ENCODE measurements at places on chromosomes 7 and 10.

DNA sequence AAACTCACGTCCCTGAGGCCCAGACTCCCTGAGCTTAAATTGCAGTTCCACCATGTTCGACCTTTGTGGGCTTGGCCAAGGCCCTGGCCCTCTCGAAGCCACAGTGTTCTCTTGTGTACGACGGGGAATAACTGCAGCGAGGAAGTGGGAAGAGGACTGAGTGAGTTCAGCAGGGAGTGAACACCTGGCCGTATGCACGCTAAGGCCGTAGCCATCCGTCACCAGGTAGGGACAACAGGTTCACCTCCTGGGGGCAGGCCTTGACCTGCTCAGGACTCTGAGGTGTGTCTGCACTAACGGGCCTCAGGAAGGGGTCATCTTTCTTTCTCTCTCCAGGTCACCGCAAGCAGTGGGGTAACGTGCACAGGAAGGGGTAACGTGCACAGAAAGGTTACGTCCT is 67.2 kb upstream of the CTBP2 start:
- no peak for DNase-seq

GRCh38 chr10:102634686-102635085 is 9.6 kb upstream of the TRIM8 start:
- no peak for DNase-seq

DNA sequence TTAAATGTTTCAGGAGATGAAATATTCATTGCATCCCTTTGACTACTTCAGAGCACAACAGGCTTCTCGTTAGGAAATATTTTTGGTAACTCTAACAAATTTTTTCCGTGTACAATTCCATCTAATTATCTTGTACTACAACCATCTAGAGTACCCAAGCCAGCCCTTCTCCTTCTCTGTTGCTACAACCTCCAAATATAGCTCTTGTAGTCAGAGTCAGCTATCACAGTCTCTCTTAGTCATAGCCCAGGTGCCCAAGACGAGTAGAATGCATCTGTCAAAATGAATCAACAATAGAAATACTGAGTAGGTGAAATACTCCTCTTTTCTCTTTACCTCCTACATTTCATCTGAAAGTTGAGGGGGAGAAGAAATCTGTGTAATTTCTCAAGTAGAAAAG is 74.0 kb downstream of the INHBA start:
- no peak for DNase-seq

DNA sequence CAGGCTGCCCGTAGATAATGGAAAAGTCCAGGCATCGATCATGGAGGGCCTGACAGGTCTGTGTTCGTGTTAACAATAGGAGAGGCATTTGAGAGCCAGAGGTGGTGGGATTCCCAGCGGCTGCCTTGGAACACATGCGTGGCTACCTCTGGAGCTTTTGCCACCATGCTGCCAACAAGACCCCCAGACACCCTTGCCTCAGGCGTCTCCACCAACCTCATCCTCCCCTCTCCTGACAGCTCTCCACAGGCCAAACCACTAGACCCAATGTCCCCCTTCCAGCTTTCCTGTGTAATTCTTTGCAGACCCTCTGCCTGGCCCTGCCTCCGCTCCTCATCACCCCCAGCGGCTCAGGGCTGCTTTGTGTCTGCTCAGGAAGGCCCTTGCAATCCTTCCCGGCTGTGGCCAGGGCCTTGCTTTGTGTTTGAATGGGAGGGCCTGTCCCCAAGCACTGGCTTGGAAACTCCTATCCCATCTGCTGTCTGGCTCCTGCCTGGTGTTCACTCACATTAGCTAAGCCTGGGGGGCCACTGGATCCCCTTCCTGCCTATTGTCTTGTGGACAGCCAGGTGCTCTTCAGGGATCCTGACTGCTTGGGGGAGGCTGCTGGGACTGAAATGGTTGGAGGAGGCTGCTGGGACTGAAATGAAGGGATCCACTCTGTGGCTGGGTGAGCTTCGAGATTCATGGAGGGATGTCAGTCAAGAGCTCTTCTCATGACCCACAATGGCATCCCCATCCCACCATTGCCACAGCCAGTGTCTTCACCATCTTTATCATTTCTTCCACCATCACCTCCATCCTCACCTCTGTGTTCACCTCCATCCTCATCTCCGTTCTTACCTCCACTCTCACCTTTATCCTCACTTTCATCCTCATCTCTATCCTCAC is 60.8 kb upstream of the ELN start:
- no peak for DNase-seq

DNA sequence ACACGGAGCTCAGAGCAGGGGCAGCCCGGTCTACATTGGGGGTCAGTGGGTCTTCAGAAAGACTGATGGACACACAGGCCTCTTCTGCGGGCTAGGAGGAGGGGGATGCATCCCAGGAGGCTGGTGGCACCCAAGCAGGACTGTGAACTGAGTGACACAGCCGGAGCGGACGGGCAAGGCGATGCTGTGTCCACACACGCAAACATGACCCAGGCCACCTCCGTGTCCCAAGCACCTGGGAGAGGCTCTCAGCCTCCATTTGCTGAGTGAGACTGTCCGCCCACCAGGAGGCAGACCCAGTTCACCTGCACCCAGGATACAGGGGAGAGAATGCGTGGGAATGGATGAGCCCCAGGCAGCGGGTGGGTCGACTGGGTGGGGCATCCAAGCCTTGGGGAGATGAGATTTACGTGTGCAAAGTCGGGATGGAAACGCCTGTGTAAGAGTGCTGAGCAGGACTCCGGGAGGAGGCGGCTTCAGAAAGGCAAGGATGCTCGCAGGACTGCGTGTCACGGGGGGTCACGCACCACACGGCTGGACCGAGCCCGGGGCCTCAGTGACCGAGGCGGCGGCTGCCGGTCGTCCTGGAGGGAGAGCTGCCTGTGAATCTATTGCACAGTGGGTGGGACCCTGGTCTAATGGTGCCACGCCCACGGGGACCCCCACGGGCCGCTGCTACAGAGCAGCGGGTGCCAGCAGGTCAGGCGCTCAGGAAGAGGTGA is 262.8 kb downstream of the ADARB2 start:
- no peak for DNase-seq

Measured in BE2C (cell line).